Esophagus squamous epithelium (tissue), 5 donors: ENCODE measurements at places on chromosomes 6 and 20.

- no peak for DNase-seq
Observed at GRCh38 chr6:31083742-31084354, 28.5 kb downstream of the C6orf15 start.

- DNase-seq, result no peak
Observed at GRCh38 chr6:17600527-17601385, 654 bp downstream of the FAM8A1 start.

- no peak for DNase-seq
Observed at GRCh38 chr20:47204008-47204849, 152.3 kb downstream of the ZMYND8 start.

- no peak for DNase-seq
Observed at GRCh38 chr20:43295781-43296180, 106.1 kb upstream of the PTPRT start.

DNA sequence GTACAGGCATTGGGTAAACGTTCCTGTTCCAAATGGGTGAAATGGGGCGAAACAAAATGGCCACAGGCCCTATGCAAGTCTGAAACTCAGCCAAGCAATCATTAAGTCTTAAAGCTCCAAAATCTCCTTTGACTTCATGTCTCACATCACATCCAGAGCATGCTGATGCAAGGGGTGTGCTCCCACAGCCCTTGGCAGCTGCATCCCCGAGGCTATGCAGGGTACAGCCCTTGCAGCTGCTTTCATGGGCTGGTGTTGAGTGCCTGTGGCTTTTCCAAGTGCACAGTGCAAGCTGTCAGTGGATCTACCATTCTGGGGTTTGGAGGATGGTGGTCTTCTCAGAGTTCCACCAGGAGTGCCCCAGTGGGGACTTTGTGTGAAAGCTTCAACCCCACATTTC lies 270.0 kb upstream of the CDYL start:
- no peak for DNase-seq
